ENCODE measurements at places on chromosomes 2 and 18. TPM values are rescaled to one million over a fixed set of nuclear protein-coding genes. Genes with fewer than 3 reads are reported as not detected.

- no peak for DNase-seq
Observed at GRCh38 chr2:20567159-20567925, 83.6 kb downstream of the HS1BP3 start.

- no peak for DNase-seq
Observed at GRCh38 chr2:160418853-160419252, 74.8 kb downstream of the RBMS1 start.

GRCh38 chr2:66543257-66543767 lies 108.4 kb downstream of the MEIS1 start:
- DNase-seq, result no peak

- DNase-seq, result no peak
Observed at GRCh38 chr2:230156782-230157699, 62.7 kb downstream of the SP110 start.

DNA sequence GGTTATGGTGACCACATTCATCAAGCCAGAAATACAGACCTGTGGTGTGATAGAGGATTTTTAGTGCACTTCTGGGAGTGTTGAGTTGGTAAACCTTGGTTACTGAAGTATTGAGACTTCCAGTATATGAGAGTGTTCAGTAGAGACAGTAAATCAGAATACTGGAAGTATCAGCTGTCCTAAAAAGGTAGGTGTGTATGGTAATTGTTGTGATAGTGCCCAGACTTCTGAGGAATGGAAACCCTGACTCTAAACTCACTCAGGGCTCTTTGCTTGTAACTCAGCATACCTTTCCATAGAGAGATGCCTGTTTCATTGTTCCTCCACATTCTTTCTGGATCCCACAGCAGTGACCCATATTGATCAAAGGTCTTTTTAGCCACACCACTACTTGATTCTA lies 217.1 kb downstream of the SETBP1 start:
- no peak for DNase-seq

GRCh38 chr2:241018051-241018891 lies 19.9 kb downstream of the SNED1 start:
- DNase-seq, result peak; percentile 25

DNA sequence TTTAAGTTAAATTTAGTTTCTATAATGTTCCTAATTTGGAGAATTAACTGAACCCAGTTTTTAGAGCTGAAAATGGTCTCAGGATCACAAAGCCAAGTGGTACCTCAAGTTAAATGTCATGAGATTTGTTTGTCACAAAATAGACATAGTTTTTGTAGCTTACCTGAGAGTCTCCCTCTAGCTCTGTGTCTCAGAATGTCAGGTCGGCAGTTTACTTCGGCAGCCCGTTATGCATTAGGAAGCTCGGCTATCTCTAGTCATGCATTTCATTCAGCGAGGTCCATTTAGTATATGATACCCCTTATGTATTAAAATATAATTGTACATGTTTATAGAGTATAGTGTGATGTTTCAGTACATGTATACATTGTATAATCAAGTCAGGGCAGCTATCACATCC lies 155.6 kb downstream of the EML6 start:
- no peak for DNase-seq

GRCh38 chr2:217339753-217340152 lies 479.9 kb upstream of the TNP1 start:
- no peak for DNase-seq

GRCh38 chr18:42742474-42742873 lies 373.0 kb downstream of the RIT2 start:
- no peak for DNase-seq

GRCh38 chr2:60275958-60276357 lies 277.5 kb downstream of the BCL11A start:
- no peak for DNase-seq

DNA sequence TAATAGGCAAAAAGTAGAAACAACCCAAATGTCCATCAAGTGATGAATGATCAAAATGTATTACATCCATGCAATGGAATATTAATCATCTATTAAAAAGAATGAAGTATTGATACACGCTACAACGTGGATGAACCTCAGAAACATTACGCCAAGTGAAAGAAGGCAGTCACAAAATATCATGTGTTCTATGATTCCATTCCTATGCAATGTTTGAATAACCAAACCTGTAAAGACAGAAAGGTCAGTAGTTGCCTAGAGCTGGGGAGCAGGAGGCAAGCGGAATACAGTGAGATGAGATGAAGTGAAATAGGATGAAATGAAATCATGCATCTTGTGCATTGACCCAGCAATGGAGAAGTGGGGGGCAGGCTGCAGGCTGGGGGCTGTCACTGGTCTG lies 17.9 kb upstream of the COL6A3 start:
- peak; percentile 27 for DNase-seq

- no peak for DNase-seq
Observed at GRCh38 chr2:15547115-15547876, 13.8 kb downstream of the NBAS start.

DNA sequence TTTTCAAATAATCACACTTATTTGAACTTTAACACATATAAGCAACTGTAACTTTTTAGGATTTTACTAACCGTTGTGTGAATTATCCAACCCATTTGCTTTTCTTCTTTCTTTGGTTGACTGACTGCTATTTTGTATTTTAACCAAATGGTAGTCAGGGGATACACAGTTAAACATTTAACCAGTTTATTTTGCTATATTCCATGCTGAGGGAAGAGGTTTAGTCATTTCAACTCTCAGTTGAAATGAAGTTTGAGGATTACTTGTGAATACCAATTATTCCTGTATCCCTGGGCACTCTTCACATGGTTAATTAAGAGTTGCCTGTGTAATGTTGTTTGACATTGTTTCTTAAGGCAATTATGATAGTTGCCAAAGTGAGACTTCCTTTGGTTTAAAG lies 1.9 kb downstream of the SPAG16 start:
- DNase-seq, result no peak

GRCh38 chr2:185967335-185967734 lies 228.7 kb downstream of the FSIP2 start:
- DNase-seq, result no peak

GRCh38 chr2:98884658-98885057 lies 51.4 kb downstream of the CRACDL start:
- no peak for DNase-seq

DNA sequence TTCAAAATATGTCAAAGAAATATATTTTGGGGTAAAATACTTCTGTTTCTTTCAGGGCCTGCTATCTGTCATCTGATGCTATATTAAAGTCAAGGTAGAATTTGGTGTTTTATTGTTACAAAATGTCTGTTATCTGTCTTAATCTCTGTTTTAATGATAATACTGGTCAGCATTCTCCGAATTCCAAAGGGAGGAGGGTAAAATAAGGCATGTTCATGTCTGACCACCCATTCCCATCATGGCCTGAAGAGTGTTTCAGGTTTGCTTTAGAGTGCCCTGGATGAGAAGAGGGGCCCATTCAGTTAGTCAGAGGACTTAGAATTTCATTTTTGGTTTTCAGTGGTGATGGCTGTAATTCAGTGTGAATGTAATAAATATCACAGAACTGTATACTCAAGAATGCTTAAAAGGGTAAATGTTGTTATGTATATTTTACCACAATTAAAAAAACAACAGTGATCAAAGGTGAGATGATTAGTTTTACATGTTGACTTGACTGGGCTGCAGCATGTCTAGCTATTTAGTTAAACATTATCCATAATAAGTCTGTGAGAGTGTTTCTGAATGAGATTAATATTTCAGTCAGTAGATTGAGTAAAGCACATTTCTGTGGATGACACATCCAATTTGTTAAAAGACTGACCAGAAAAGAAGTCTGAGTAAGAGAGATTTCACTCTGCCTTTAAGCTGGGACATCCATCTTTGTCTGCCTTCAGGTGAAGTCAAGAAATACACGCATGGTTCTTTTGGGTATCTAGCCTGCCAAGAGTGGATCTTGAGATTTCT lies 467.9 kb upstream of the SYT4 start:
- peak; percentile 3 for DNase-seq

- DNase-seq, result no peak
Observed at GRCh38 chr2:79861059-79861374, 348.2 kb downstream of the CTNNA2 start.

GRCh38 chr2:37472959-37473358 lies 128.5 kb downstream of the QPCT start:
- DNase-seq, result peak; percentile 92

DNA sequence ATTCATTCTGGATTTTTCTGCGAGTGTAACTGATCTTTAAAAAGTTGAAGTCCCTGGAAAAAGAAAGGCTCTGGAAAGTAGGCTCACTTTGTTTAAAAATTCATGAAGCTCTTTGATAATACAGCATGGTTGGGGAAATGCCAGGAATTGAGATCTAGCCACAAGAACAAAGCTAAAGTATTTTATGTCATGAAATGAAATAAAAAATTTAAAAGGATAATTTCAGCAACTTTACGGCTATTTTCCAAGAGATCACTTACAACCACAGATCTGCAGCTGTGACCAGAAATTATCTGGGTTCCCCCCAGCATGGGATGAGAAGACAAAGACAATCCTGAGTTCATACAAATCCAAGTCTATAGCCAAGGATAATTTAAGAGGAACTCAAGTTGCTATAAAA lies 25.3 kb upstream of the RFX8 start:
- DNase-seq, result no peak

DNA sequence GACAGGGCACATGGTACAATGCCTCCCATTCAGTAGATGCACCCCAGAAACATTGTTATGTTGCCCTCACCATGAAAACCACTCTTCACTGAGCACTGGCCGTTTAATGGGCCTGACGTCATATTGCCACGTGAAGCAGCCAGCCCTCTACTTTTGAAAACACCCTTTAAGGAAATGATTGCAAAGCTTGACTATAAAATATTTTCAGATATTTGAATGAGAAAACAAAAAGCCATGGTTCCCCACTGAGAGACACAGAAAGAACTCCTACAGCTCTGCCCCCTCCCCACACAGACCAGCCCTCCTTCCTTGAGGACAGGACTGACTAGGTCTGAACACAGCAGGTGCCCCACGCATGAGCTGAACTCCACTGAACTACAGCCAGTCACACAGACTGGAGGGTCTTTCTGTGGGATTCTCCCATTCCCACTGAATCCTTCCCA lies 349.1 kb downstream of the ANAPC1 start:
- DNase-seq, result no peak

GRCh38 chr2:176817061-176817565 lies 395.5 kb upstream of the HNRNPA3 start:
- peak; percentile 15 for DNase-seq

DNA sequence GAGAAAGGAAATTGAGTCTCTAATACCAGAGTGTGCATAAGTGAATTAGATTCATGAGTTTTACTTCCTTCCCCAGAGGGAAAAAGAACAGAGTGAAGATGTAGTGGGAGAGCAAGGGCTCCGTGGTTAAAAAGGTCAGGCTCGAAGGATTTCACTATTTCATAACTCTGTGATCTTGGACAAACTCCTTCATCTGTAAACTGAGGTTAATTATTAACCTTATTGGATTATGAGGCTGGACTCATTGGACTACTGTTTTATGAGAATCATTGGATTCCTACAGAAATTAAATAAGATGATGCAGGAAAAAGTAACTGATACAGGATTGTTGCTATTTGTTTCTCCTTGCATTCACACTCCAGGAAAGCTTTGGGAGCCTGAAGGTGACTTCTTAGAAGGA lies 45.0 kb downstream of the SRD5A2 start:
- DNase-seq, result no peak

DNA sequence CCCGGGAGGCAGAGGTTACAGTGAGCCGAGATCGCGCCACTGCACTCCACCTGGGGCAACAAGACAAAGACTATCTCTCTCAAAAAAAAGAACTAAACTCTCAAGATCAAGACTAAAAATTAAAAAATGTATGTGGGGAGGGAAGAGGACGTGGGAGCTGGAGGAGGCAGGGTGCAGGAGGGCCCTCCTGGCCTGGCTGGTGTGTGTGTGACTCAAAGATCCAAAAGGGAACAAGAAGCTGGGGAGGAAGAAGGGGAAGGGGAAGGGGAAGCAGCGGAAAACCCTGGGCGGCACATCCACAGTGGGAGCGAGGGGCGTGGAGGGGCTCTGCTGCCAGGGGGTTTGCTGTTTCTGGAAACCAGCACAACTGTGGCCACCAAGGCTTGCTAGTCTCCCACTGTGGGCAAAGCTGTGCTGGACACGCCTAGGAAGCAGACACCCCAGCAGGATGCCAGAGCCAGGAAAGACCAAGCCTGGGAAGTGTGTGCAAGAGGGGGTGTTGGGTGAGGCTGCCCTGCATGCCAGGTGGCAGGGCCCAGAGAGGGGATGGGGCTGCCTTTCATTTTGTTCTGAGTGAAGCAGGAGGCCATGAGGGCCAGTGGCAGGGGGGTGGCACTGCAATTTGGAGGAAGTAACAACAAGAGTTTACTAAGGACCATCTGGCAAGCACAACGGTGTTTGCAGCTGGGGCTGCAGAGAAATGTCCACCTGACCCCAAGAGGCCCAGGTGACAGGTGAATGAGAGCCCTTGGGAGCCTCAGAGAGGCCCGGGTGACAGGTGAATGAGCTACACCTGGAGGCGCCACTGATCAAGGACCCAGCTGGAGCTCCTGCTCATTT lies 44.5 kb downstream of the ANO7 start:
- no peak for DNase-seq

DNA sequence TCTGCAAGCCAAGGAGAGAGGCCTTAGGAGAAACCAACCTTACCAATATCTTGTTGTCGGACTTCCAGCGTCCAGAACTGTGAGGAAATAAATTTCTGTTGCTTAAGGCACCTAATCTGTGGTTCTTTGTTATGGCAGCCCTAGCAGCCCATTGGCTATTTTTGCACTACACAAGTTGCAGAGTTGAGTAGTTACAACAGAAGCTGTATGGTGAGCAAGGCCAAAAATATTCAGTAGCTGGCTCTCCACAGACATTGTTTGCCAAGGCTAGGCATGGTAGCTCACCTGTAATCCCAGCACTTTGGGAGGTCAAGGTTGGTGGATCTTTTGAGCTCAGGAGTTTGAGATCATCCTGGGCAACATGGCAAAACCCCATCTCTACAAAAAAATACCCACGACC lies 27.1 kb upstream of the SCYGR1 start:
- DNase-seq, result peak; percentile 73

- DNase-seq, result no peak
Observed at GRCh38 chr18:79949697-79950487, 1.6 kb downstream of the SLC66A2 start.

Gene ZNF385B
- total RNA-seq, result 0.81 TPM

Gene ASB18
- total RNA-seq, result 0.15 TPM

Gene SH3RF3
- 11.7 TPM for total RNA-seq

Gene AQP12B
- total RNA-seq, result not detected

Gene UNC80
- not detected for total RNA-seq

Gene ALPG
- 0.18 TPM for total RNA-seq

Gene SEPTIN2
- total RNA-seq, result 185 TPM

Gene GPBAR1
- total RNA-seq, result not detected

Gene ANKMY1
- total RNA-seq, result 10.2 TPM

Gene EN1
- 2.3 TPM for total RNA-seq

Gene KYNU
- 1.1 TPM for total RNA-seq

Gene SLC30A3
- not detected for total RNA-seq

Gene SLC8A1
- 1.6 TPM for total RNA-seq

Gene TMEM17
- total RNA-seq, result 2.9 TPM

Gene ALPP
- 14.4 TPM for total RNA-seq

Gene RPRD1A
- 42.2 TPM for total RNA-seq

Gene TMEM247
- not detected for total RNA-seq

Gene R3HDM1
- 24.4 TPM for total RNA-seq

Gene PER2
- total RNA-seq, result 13.0 TPM

Gene SCN9A
- 7.0 TPM for total RNA-seq

Gene SERPINB10
- total RNA-seq, result not detected
